GF-D8 (cell line): ENCODE measurements at places on chromosomes 6 and 20.

DNA sequence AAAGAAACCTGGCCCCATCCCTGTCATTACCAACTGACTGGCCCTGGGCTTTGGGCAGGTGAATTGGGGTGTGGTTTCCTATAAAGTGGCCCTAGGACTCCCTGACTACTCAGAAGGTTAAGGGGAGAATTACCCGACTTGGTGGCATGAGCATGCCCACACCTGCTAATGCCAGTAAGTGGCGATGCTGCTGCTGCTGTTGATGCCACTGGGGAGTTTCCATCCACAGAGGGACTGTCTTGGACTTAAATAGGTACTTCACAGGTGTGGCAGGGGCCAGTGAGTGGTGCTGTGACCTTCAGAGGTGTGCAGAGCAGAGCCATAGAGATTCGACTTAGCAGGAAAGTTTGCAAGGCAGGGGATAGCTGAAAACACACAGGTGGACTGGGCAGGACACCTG lies 32.6 kb upstream of the MDFI start:
- DNase-seq = no peak

DNA sequence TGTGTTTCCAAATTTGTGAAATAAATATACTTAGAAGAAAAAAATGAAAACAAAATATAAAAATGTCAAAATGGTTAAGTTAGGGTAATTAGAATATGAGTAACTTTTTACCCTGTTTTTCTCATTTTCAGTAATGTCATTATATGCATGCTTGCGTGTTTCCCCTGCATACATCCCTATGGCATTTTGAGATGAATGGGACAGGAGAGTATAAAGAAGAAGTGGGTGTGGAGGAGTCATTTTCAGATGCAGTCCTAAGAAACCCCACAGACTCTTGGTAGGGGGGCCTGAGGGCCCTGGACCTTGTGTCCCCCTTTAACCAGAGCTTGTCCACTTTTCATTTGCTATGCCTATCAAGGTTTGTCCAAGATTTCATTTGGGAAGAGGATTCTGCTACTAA lies 77.2 kb downstream of the FOXO3 start:
- DNase-seq = no peak

DNA sequence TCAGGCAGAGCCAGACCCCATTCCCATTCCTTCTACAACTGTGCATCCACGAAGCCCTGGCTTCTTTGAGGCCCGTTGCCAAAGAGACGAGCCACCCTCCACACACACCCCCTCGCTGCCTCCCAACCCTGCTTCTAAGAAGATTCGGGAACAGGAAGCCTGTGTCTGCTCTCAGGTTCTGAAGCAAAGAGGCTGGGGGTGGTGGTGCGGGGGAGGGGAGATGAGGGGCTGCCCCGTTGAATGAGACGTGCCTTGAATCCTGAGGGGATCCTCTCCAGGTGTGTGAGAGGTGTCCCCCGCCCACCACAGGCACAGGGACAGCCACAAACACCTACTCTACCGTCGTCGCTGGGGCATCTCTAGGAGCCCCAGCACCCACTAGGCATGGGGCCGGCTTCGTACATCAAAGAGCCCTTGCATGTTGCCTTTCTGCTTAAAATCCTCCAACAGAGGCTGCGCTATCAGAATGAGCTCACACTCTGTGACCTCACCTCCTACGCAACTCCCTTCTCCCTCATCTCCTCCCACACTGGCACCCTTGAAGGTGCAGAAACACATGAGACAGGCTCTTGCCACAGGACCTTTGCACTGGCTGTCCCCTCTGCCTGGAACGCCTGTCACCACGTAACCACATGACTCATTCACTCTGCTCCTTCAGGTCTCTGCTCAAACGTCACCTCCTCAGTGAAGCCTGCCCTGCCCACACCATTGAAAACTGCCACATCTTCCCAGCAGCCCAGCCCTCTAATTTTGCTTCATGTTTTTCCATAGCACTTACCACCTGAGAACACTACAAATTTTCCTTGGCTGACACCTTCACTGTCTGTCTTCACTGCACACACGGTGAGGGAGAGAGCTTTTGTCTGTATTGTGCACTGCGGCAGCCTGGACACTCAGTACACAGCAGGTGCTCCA lies 58.5 kb downstream of the PREX1 start:
- DNase-seq = no peak

DNA sequence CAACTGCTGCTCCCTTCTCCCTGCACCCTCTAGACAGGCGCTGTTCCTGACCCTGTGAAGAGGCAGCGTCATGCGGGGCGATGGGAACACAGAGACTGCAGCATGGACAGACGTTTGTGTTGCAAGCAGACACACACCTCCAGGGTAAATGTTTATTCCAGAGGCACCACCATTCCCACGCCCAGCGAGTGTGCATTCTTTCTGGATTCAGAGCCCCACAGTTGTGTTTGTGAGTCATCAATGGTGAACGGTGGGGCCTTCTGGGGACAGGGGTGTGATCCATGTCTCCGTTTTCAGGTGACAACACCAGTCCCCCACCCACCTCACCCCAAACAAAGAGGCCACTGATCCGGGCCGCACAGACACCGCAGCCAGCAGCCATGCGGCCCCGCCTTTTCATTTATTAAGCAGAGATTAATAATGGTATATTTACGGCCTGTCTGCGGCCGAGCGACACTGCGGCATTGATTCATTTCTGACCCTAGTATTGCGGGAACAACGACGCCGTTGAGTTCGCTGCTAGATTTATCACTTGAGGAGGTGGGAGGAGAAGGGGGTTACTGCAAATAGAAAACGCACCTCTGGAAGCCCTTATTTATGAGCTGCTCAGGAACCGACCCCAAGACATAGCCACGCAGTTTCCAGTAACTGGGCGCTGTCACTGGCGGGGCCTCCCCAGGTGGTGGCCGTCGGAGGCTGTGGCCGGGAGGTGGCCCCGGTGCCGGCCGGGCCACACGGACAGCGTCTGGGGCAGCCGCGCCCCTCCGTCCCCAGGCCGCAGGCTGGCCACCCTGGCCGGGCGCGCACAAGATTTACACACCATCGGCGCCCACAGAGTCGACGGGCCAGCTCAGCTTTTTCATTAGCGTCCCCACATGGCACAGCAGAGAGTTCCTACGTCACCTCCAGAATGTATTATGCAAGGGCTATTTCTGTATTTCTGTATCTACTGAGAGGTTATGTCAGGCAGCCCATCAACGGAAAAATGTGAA lies 367.6 kb downstream of the THBS2 start:
- DNase-seq = no peak

DNA sequence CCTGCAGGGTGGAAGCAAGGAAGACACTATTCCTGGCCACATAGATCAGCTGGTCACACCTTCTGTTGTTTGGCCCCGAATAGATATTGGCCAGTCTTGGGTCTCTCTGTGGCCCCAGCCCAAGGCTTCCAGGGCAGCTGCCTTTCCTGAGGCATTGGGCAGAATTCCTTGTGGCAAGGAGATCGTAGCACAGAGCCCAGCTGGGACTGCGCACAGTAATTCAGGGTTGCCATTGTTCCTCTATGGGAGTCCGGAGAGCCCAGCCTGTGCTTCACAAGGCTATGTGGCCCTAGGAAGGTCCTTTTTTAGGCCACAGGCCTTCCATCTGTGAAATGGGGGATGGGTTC lies 6.9 kb downstream of the SGK2 start:
- no peak for DNase-seq

DNA sequence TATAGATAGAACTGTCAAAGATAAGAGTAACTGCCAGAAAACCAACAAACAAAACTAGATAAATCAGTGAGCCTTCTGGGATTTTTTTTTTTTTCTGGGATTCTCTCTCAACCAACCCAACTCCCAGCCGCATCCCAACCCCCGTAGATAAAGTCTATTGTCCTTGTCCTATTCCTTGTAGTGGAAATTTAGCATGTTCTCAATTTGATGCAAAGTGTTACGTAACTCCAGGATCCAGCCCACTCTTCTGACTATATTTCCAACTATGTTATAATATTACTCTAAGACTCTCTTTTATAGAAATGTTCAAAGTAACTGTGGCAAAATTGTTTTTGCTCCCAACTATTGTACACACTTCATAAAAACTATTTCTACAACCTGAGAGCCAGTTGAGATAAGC lies 15.4 kb upstream of the CDYL start:
- DNase-seq = no peak

DNA sequence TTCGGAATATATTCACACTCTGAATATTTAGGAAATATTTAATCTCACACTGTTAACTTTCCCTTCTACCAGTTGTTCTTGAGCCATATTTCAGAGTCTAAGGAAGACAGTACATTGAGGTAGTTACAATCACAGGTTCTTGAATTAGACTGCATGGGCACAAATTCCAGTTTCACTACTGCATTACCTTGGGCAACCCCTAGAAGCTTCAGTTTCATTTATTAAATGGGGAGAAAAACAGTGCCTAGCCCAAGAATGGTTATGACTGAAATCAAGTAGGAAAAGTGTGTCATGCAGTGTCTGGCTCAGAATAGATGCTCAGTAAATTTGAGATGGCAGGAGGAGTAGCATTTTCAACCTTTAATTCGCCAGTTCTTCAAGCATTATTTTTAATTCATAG lies 124.5 kb upstream of the SAMD5 start:
- no peak for DNase-seq

DNA sequence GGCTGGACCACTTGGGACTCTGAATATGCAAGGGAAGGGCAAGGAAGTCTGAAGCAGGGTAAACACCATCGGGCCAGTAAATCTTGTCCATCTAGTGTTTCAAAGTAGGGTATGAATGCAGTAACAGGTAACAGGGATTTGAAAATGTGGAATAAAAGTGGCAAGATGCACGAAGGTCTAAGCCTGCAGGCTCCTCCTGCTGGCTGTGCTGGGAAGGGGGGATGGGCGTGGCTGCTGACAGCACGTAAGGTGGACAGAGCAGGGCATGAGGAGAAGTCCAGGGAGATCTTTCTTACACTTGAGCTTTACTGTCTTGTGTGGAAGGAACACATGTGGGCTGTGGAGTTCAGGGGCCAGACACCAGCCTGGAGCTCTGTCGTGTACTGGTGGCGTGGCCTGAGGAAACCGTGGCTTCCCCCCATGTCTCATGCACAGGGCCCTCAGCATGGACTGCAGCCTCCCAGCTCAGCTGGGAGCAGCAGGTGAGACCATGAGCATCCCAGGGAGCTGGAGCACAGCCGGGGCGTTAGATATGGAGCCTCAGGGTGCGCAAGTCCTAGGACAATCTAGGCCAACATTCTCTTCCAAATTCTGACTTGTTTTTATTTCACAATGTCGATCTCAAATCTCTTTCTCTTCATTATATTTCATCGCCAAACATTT lies 84.5 kb downstream of the SLC22A23 start:
- no peak for DNase-seq

GRCh38 chr6:93088621-93089501 lies 330.5 kb downstream of the EPHA7 start:
- no peak for DNase-seq

DNA sequence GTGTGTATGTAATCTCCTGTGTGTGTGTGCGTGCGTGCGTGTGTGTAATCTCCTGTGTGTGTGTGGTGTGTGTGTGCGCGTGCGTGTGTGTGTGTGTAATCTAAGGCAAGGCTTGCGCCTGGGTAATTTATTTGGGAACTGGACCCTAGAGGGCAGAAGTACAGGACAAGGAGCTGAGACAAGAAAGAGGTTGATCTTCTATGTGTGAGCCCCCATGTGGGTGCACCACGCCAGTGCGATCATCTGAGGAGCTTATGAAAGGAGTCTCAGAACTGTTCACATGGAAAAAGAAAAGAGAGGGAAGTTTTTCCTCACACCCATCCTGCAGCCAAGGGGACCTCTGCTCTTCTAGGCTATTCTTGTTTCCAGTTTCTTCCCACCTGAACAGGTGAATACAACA lies 220.1 kb upstream of the GGTLC1 start:
- no peak for DNase-seq

DNA sequence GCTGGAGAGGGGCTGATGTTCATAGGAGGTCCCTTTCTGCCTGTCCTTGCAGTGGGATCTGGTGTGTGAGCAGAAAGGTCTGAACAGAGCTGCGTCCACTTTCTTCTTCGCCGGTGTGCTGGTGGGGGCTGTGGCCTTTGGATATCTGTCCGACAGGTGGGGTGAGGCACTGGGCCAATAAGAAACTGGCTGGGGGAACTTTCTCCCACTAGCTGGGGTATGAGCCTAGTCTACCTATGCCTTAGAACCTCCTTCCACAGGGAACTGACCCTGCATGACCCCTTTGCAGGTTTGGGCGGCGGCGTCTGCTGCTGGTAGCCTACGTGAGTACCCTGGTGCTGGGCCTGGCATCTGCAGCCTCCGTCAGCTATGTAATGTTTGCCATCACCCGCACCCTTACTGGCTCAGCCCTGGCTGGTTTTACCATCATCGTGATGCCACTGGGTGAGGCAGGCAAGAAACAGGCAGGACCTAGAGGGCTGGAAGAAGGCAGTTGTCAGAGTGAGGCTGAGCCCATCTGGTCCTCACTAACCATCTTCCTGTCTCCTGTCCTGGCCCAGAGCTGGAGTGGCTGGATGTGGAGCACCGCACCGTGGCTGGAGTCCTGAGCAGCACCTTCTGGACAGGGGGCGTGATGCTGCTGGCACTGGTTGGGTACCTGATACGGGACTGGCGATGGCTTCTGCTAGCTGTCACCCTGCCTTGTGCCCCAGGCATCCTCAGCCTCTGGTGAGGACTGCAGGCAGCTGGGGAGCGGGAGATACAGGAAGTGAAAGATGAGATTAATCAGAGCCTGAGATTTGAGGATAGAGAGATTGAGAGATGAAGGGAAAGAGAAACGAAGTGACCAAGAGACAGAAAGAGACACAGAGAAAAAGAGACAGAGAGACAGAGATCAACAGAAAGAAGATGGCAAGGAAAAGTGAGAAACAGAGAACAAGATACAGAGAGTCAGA lies 1.6 kb downstream of the SLC22A7 start:
- no peak for DNase-seq

- no peak for DNase-seq
These were observed 35.3 kb downstream of the METTL24 start for GRCh38 chr6:110322874-110323242.

DNA sequence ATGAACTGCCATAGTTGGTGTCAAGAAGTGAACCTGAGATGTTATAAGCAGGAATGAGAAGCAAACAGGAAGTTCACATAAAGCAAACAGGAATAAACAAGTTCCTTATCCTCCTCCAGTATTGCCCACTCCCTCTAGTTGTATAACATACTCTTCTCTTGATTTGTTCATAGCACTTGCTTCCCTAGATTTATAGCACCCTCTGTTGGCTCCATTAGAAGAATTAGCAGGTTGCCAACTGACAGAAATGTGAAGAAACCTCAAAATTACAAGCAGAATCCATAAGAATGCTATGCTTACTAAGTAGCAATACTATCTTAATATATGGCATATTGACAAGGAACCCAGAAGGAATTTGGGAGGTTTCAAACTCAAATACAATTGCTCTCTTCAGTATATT lies 195.4 kb downstream of the TBX18 start:
- no peak for DNase-seq
